ENCODE measurements at places on chromosomes 7 and 10.

- DNase-seq = no peak
Observed at GRCh38 chr7:19009936-19010280, 107.5 kb downstream of the TWIST1 start.

DNA sequence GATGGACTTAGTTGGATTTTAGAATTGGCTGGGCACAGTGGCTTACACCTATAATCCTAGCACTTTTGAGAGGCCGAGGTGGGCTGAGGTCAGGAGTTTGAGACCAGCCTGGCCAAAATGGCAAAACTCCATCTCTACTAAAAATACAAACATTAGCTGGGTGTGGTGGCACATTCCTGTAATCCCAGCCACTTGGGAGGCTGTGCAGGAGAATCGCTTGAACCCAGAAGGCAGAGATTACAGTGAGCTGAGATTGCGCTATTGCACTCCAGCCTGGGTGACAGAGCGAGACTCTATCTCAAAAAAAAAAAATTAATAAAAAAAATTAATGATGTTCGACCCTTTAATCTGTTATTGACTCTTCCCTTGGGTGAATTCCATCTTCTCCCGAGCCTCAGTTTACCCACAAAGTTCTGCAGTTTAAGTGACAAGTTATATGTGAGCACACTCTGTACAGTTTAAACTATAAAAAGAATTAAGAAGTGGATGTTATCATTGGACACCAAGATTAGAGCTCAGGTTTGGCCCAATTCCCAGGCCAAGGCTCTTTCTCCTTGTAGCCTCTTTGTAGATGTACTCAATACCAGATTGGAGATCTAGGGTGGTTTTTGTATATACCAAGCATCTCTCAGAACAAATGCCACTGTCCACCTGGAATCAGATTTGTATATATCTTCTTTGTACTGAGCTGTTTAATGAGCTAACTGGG lies 15.0 kb downstream of the KAT6B start:
- DNase-seq = no peak

DNA sequence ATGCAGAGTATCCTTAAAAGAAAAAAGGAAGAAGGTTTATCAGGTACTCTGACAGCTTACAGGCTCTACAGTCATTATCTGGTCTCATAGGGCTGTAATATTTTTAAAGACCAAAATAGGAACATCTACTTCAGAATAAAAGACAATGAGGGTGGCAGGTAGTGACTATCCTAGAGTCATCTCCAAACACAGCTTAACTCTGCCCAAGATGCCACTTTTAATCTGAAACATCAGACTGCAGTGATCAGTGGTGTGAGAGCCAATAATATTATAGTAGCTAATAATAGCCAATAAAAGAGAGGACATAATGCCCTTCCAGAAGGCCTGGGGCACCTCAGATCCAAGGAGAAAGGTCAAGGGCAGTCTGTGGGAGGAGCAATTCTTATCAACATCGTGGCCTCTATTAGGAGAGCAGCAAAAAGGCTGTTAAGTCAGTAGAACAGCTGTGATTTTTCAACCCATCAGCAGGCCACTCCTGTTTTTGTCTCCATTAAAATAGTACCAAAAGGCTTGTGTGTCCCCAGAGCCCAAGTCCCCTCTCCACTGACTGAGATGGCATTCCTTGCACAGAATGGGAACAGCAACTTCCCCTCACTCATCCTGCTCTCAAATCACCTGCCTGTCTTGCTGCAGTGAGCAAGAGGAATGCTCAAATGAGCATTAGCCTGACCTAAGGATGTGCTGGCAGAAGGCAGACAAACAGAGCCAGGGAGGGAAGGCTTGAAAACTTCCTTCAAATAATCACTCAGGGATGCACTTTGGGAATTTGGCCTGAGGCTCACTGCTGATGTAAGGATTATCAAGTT lies 20.7 kb upstream of the SPOCK2 start:
- no peak for DNase-seq

- DNase-seq = no peak
Observed at GRCh38 chr7:55486192-55486590, 86.1 kb downstream of the VOPP1 start.

DNA sequence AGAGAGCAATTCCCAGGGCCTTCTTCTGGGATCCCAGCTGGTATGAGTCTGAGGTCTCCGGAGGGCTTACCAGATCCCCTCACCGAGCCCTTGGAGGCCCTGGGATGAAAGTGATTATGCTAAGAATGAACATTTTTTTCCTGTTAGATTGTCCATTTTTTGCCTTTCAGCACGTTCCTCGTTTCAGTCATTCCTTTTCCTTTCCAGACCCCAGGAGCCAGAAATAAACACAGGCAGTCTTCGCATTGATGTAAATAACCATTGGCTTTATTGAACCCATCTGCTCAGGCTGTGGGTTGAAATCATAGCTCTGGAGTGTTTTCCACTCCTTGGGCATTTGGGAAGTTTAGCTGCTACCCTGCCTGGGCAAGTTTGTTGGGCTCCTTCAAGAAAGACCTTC lies 320.9 kb upstream of the AUTS2 start:
- DNase-seq = no peak

- no peak for DNase-seq
Observed at GRCh38 chr7:122027058-122027457, 117.0 kb downstream of the AASS start.

GRCh38 chr7:99505324-99505662 lies 831 bp downstream of the ZKSCAN5 start:
- DNase-seq = no peak

- no peak for DNase-seq
Observed at GRCh38 chr10:105278439-105278838, 637.3 kb downstream of the SORCS3 start.

DNA sequence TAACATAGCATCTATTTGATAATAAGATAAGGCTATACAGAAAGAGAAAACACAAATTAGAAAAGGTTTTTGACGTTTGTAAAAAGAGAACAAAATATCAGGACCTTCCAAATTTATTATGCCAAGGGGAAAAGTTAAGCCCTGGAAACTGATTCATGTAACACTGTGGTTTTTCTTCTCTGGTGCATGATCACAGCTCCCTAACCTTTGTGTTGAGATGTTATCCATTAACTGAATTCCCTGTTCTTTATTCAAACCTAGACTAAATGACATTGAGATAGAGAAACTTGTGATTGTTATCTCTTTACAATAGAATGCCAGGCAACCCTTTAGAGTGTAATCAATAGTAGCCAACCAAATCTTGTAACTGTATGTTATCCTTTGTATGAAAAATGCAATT lies 141.5 kb upstream of the NRG3 start:
- DNase-seq = no peak

GRCh38 chr7:22647451-22648257 lies 79.3 kb upstream of the IL6 start:
- DNase-seq = no peak

DNA sequence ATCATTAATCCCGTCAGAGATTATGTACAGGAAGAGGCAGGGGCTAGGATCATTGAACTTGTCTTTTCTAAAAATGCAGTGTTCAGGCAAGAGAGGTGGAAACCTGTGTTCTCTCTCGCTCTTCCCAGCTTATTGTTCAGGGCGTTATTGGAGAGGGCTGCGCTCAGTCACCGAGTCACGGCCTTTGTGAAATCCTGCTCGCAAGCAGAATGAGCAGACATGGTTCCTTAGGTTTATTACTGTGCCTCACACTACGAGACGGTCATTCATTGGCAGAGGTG lies 631 bp upstream of the PRKRIP1 start:
- DNase-seq = no peak

GRCh38 chr7:1457949-1458682 lies 1.2 kb downstream of the MICALL2 start:
- no peak for DNase-seq

- no peak for DNase-seq
Observed at GRCh38 chr7:2299131-2299829, 15.0 kb downstream of the SNX8 start.

DNA sequence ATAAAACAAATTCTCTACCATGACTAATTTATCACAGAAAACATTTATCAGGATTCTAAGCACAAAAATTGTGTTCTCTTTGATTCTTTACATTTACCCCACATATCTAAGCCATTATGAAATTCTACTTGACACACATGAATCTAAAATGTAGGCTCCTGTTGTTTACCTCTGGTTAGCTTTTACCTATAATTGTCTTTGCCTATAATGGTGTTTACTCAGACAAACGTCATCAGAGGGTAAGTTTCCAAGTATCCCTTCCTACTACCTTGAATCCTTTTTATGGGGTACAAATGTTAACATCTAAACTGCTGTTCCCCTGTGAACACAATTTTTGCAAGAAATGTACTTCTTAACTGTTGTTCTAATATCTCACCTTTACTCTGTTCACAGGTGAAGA lies 63.5 kb downstream of the MINDY3 start:
- DNase-seq = no peak

- DNase-seq = no peak
Observed at GRCh38 chr10:25966844-25967243, 32.8 kb downstream of the MYO3A start.

DNA sequence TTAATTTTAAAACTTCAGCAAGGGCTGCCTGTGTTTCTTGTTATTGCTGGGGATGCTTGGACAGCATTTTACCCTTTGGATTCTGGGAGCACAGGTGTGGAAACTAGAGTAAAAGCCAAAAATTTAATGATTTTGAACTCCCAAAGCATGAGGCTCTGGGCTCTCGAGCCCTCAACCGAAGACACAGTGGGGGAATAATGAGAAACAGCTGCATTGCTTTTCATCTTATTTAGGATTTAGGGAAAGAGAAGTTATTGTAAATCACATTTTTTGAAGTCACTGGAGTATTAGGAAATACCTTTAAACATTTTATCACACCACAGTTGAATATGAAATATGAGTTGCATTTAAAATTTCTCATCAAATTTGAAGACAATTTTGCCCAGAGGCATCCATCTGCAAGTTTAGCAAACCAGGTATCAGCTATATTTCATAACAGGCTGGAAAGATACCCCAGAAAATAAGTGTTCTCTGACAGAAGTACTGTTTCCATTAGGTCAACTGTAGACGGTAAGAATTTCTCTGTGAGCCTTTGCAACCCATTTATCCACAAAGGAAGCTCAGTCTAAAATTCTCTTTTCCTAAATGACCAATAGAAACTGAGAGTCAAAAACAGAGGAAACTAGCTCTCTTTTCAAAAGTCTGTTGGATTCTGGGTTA lies 290.6 kb upstream of the PHYHIPL start:
- DNase-seq = no peak

- DNase-seq = no peak
Observed at GRCh38 chr10:6543431-6544005, 36.6 kb downstream of the PRKCQ start.

GRCh38 chr10:52874581-52874980 lies 102.0 kb upstream of the MBL2 start:
- DNase-seq = no peak

- DNase-seq = no peak
Observed at GRCh38 chr10:31761156-31761555, 167.5 kb downstream of the ARHGAP12 start.

- DNase-seq = no peak
Observed at GRCh38 chr10:104253106-104253505, 1.6 kb upstream of the GSTO1 start.

DNA sequence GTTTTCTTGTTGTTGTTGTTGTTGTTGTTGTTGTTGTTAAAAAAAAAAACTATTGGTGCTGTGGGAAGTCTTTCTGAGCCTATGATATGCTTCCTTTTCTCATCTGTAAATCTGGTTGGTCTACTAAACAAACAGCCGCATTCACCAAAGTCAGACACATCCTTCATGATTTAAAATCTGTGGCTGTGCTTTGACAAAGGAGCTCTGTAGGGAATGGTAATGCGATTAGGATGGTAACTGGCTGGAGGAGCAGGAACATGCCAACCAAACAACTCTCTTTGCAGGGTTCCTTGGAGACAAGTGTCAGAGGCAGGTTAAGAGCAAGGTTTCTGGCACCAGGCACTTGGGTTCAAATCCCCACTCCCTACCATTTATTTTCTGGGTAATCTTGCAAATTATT lies 14.9 kb upstream of the SP4 start:
- no peak for DNase-seq

GRCh38 chr7:112081778-112082177 lies 124.4 kb downstream of the DOCK4 start:
- no peak for DNase-seq

DNA sequence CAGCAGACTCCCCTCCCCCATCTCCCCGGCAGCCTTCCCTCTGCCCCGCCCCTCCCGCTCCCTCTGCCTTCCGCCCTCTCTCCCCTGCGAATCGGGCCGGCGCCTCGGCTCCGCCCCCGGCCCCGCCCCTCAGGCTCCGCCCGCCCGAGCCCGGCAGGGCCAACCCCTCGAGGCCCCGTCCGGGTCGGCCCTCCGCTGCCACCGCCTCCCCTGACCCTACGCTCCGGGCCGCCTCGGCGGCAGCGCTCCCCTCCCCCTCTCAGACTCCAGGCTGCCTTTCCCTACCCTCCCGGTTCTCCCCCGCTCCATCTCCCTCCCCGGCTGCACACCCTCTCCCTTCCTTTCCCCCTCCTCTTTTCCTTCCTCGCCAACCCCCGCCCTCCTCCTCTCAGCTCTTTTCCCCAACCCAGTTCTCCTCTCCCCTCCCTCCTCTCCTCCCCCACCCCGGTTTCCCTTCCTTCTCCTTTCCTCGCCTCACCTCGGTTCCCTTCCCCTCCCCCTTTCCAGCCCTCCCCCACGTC lies 1.6 kb downstream of the ZNF467 start:
- peak; percentile 89 for DNase-seq

- DNase-seq = no peak
Observed at GRCh38 chr10:47366181-47366631, 17.9 kb downstream of the ZNF488 start.

DNA sequence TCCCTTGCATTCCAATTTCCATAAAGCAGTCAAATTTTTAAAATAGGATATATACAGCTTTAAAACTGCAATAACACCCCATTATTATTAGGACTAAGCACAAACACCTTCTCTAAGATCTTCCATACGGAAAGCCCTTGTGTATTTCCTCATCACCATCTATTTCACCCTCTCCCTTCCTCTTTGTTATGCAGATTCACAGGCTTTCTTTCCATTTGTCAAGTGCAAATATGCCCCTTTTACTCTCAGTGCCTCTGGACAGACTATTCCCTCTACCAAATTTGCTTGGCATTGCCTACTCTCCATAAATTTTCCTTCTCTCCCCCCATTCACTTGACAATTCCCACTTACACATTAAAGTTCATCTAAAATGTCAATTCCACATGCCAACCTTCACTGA lies 61.7 kb downstream of the SNX13 start:
- no peak for DNase-seq

GRCh38 chr7:114588506-114588905 lies 173.9 kb downstream of the FOXP2 start:
- no peak for DNase-seq

All from HAP-1 (cell line).